CD4-positive, CD25-positive, alpha-beta regulatory T cell (primary cell): ENCODE measurements at places on chromosomes 5 and 9.

DNA sequence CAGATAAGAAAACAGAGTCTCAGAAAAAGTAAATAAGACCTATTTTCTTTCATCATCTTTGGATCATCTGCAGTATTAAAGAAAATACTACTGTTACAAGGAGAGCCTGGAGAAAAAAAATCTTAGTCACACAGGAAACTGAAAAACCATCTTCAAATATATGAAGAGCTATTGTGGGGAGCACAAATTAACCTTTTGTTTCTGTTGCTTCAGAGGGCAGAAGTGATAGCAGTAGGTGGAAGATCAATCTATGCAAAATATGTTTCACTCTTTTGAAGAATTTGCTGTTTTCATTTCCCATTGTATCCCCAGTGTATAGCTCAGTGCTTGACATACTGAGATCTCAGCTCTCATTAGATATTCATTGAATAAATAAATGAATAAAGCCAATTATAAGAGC lies 13.1 kb upstream of the CEMIP2 start:
- DNase-seq, result peak; percentile 66

DNA sequence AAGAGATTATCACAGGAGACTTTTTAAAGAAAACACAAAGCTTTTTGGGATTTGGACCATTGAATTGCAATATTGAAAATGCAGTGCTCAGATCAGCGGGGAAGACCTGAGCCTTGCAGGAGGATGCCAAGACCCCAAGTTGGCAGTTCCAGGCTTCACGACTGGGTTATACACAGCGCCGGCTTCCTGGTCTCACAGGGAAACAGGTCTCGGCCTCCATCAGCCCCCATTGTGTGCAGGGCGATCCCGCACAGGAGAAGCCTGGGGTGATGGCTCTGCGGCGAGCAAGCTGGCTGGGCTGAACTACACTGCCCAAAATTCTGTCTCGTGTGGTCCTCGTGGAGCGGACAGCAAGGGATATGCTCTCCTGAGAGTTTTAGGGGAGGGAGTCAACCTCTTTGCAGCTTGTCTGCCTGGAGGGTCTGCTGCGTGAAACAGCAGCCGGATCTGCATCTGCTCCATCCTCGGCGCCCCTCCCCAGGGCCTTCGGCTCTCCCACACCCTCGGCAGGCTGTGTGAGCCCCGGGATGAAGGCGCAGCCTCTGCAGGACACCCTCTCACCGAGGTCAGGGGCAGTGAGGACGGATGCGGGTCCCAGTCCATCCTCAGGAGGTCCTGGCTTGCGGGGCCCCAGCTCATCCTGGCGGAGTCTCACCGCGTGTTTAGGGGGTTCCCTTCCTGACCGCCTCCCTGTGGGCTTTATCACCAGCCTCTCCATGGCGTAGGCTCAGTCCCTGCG lies 60.6 kb downstream of the NSUN2 start:
- DNase-seq, result no peak

GRCh38 chr5:176653401-176654385 lies 6.4 kb downstream of the TSPAN17 start:
- no peak for DNase-seq

GRCh38 chr5:128427921-128428320 lies 110.1 kb downstream of the FBN2 start:
- DNase-seq, result no peak

DNA sequence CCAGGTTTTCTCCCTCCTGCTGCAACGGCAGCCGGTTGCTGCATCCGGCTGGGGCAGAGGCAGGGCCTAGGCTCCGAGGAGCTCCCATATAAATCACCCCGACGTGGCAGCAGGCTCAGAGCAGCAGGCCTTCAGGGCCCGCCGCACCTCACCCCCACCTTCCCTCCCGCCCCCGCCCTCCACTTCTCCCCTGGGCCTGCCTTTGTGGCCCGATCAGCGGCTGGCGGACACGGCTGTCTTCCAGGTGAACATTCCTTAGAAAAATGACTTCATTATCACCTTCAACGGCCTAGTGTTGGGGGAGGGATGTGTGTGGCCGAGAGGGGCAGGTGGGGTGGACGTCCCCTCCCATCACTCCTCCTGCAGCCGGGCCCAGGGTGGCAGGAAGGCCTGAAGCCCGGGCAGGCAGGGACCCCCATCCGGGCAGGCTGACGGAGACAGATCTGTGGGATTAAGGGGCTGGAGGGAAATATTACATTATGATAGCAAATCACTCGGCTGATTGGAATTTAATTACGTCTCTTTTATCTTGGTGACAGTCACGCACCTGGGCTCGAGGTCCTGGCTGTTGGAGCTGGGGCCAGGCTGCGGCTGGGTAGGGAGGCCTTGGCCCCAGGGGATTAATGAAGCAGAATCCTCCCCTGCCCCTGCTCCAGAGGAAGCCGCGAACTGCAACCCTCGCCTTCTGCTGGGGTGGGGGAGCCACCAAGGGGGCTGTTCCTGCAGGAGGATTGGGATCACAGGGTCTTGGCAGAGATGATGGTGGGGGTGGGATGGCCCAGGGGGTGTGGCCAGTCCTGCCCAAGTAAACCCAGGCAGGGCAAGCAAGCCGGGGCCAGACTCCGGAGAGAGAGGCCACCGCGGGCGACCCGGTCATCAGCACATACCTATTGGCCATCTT lies 38.4 kb upstream of the RXRA start:
- DNase-seq, result no peak

DNA sequence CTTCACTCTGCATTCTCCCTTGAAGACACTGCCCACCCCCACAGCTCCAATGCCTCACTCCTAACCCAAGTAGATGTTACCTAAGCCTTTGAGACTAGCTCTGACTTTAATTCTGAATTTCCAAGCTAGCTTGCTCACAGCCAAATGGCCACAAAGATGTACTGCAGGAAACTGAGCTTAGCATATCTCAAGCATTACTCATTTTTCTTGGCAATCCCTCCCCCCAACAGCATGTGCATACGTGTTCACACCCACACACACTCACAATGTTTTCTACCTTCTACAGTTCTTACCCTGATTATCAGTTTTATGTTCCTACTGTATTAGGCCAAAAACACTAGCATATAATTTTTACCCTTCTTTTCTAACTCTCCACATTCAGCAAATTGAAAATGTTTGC lies 13.7 kb upstream of the GRIA1 start:
- no peak for DNase-seq

DNA sequence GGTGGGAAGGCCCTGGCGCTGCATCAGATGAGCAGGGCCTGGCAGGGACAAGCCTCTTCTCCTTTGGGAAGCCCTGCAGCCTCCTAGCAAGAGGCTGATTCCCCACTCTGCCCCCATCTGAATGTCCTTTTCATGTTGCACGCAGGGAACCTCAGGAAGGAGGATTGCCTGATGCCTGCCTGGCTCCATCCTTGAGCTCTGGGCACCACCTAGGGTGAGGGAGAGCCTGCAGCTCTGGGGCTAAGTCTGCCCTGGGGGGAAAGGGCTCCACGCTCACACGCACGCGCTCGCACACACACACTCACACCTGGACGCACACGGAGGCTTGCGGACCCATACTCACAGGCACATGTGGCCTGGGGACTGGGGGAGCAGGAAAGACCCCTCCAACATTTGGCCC lies 86.6 kb downstream of the LMX1B start:
- no peak for DNase-seq

GRCh38 chr5:118883362-118883761 lies 105.0 kb downstream of the DTWD2 start:
- no peak for DNase-seq

GRCh38 chr5:33268374-33268773 lies 172.4 kb upstream of the TARS1 start:
- no peak for DNase-seq

DNA sequence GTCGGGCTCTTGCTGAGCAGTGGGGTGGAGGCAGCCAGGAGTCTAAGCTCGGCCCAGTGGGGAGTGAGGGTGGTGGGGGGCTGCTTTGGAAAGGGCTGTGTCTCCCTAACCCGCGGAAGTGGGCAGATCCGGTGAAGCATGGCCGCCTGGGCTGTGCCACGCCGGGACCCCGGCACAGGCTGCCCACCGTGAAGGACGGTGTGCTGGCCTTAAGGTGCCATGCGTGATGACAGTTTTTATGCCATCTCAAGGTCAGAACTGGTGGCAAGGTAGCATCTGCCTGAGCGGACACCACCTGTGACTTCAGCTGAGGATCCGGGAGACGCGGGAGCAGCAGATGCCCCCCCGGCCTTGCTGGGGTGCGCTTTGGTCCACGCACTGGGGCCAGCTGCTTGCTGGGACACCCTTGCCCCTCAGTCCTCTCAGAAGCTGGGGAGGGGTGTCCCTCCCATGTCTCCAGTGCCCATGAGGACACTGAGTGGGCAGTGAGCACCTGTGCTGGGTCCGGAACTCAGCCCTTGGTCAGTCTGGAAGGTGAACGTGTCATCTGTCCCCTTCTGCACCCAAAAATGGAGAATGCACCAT lies 53.9 kb downstream of the AHRR start:
- DNase-seq, result no peak

- DNase-seq, result no peak
Measured at GRCh38 chr5:116650544-116650943, 75.9 kb upstream of the SEMA6A start.

DNA sequence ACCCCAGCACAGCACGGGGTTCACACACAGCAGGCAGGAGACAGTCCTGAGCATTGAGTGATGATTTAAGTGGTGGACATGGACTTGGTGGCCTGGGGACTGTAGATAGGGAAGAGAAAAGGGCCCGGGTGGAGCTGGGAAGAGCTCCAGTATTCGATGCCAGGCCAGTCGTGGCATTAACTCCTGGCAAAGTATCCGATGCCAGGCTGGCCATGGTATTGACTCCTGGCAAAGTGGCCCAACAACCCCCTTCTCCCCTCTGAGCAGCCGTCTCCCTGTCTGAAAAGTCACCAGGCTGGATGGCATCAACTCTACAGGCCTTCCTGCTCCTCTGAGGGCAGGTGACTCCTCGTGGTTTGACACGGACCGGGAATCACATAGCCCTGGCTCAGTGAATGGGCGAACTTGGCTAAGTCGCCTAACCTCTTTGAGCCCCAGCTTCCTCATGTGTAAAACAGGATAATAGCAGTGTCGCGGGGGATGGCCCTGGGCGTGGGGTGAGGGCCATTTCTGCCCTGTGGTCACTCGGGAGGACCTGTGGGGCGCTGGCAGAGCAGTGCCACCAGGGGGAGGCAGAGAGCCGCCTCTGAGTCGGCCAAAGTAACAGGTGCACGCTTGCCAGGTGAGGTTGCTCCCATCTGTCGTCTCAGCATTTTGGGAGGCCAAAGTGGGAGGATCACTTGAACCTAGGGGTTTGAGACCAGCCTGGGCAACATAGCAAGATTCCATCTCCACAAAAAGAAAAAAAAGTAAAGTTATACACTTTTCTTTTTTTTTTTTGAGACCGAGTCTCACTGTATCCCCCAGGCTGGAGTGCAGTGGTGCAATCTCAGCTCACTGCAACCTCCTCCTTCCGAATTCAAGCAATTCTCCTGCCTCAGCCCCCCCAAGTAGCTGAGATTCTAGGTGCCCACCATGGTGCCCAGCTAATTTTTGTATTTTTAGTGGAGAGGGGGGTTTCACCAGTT lies 5.7 kb upstream of the SEC16A start:
- DNase-seq, result peak; percentile 68

DNA sequence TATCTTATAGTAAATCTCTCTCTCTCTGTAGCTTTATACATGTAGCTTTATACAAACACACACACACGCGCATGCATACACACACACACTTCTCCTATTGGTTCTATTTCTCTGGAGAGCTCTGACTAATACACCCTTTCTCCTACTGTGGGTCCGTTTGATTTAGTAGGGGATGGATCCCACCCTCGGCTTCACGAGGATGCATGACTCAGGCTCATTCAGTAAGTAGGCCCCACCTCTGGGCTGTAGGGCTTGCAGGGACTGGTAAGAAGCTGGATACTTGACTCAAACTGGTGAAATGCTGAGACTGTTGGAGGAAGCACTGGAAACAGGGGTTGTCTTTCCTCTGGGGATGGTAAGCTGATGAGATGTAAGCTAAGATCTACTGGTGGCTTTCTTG lies 98.7 kb downstream of the SLC24A2 start:
- DNase-seq, result no peak

- no peak for DNase-seq
Measured at GRCh38 chr9:36868586-36869282, 165.3 kb downstream of the PAX5 start.

DNA sequence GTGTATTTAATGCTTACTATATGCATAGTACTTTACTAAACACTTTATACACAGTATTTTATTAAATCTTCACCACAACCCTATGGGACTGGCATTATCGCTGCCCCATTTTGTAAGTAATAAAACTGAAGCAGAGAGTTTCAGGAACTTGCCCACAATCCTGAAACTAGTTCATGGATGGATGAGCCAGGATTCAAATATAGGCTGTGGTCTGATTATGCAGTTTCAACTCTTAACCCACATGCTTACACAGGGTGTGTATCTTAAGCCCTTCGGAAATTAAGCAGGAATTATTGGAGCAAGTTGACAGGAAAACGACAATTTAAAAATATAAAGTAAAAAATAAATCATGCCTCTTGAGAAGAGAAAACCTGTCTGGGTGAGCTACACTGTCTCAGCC lies 109.0 kb downstream of the ATP10B start:
- no peak for DNase-seq

- DNase-seq, result peak; percentile 15
Measured at GRCh38 chr5:150544611-150545219, 36.8 kb downstream of the NDST1 start.

GRCh38 chr9:90972057-90972456 lies 170.4 kb downstream of the SYK start:
- DNase-seq, result no peak

GRCh38 chr5:127031147-127031862 lies 947 bp upstream of the MARCHF3 start:
- peak; percentile 20 for DNase-seq

- no peak for DNase-seq
Measured at GRCh38 chr9:13983607-13984006, 330.3 kb downstream of the NFIB start.

DNA sequence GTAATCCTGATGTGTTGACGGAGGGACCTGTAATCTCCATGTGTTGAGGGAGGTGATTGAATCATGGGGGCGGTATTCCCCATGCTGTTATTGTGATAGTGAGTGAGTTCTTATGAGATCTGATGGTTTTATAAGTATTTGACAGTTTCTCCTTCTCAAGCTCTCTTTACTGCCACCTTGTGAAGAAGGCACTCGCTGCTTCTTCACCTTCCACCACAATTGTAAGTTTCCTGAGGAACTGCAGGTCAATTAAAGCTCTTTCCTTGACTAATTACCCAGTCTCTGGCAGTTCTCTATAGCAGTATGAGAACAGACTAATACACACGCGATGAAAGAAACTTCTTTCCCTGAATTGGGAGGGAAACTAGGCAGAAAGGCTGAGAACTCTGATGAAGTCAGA lies 141.1 kb upstream of the RAD23B start:
- no peak for DNase-seq

GRCh38 chr5:76364226-76364589 lies 38.9 kb upstream of the IQGAP2 start:
- DNase-seq, result no peak

- no peak for DNase-seq
Measured at GRCh38 chr5:54091307-54092130, 218.9 kb downstream of the ARL15 start.

- DNase-seq, result no peak
Measured at GRCh38 chr5:118439831-118440230, 548.5 kb downstream of the DTWD2 start.
